WTC11 (cell line): ENCODE measurements at places on chromosomes 12 and 14. TPM values are rescaled to one million over a fixed set of nuclear protein-coding genes. Genes with fewer than 3 reads are reported as not detected.

Gene RPL10L
- not detected in 3 replicates for total RNA-seq

Gene TAS2R50
- total RNA-seq: 0.25 to 0.73 TPM (median 0.59 TPM) in 3 replicates

Gene KIF26A
- total RNA-seq: 36.4 to 53.4 TPM (median 39.5 TPM) in 3 replicates

Gene FGD6
- total RNA-seq: 24.2 to 28.2 TPM (median 24.4 TPM) in 3 replicates

Gene FIGNL2
- 9.9 to 10.3 TPM (median 10.0 TPM) in 3 replicates for total RNA-seq

Gene PDZRN4
- total RNA-seq: 0.09 TPM in 1 of 3 replicates, not detected in the others

Gene AKAP3
- total RNA-seq: 1.8 to 2.6 TPM (median 1.9 TPM) in 3 replicates

Gene GLT1D1
- total RNA-seq: 1.4 to 1.5 TPM (median 1.5 TPM) in 3 replicates
